Panc1 (cell line): ENCODE measurements at places on chromosomes 13 and 19.

GRCh38 chr13:56697011-56697410, 443.7 kb upstream of the PRR20A start:
- no peak for DNase-seq

GRCh38 chr13:84843368-84843767, 955.9 kb downstream of the SLITRK6 start:
- no peak for DNase-seq

DNA sequence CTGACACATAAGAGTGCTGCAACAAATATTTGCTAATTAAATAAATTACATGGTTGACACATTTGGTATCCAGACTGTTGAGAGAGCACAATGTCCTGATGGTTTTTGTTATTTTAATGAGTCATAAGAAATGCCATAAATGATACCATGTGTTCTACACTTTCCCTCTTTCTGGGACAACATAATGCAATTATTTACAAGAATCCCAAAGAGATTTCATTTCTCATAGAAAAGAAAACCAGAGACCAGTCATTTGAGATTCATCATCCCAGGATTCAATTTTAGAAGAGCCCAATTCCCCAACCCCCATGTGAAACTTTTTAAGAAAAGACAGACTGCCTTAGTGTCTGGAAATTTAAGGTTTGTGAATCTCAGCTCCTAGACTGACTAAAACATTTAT, 399.6 kb downstream of the DCT start:
- no peak for DNase-seq

GRCh38 chr19:44816301-44816700, 7.4 kb downstream of the BCAM start:
- no peak for DNase-seq

GRCh38 chr19:14111486-14111885, 6.1 kb downstream of the PRKACA start:
- no peak for DNase-seq

- DNase-seq = no peak
These were observed 1.6 kb downstream of the IER2 start for GRCh38 chr19:13151605-13152355.
